GM23248 (cell line): ENCODE measurements at places on chromosomes 2 and 18. TPM values are rescaled to one million over a fixed set of nuclear protein-coding genes. Genes with fewer than 3 reads are reported as not detected.
A peak's percentile ranks its signal among the peaks of the same experiment; 100 is the strongest.

The CFAP65 gene
- not detected in 2 replicates for total RNA-seq

GRCh38 chr2:17717666-17718065 is 35.9 kb downstream of the SMC6 start:
- no peak for DNase-seq

The NOP58 gene
- 49.3 and 101 TPM in 2 replicates for total RNA-seq

- no peak for DNase-seq
Measured at GRCh38 chr2:239266779-239267287, 134.0 kb downstream of the HDAC4 start.

DNA sequence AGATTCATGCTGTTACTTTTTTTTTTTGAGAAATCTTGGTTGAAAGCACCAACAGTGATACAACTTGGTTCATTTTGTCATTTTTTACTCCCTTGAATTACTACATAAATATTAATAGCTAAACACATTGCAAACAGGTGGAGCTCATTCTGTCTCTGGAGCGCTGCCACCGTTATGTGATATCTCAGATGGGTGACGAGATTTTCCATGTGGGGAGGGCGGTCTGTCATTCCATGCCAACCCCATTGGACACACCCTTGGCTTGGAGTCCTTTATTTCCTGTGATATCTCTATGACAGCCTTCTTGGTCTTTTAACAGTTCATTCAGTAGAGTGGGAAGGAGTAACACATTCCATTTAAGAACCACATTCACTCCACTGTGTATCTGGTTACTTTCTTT is 794.8 kb downstream of the SATB2 start:
- DNase-seq, result peak; percentile 11

DNA sequence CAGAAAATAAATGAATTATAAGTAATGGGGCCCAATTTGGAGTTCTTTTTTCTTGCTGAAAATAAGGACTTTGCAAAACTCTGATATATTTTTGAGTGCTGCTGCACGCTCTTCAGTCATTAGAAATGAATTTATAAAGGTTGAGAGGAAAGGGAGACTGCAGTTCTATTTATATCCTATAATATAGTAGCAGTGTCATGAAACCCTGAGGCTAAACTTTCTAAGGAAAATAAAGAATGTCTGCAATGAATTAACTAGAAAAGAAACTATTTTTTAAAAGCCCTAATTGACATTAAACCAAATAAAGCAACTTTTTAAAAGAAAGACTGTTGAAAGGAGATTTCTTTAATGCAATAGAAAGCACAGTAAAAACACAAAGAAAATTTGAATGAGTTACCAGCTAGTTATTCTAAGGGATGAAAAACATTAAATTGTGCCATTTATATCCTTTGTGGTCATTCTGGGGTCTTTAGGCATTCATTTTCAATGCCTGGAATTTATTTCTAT is 1072.8 kb upstream of the TMEFF2 start:
- DNase-seq, result no peak

The UPP2 gene
- total RNA-seq, result not detected in 2 replicates

DNA sequence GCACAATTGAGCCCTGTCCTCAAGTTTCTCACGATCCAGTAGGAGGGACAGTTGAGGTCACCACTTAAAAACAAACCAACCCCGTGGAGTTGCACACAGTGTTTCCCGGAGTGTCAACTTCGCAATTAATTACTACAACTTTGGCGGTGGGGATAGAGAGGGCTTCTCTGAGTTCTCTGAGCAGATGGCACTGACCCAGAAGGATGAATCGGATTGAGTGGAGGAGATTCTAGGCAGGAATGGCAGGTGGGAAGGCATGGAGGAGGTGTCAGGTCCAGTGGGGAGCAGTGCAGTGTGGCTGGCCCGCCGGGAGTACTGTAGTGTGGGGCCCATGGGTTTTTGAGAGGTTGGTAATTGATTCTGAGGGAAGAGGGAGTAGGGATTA is 12.0 kb downstream of the SIX3 start:
- no peak for DNase-seq

DNA sequence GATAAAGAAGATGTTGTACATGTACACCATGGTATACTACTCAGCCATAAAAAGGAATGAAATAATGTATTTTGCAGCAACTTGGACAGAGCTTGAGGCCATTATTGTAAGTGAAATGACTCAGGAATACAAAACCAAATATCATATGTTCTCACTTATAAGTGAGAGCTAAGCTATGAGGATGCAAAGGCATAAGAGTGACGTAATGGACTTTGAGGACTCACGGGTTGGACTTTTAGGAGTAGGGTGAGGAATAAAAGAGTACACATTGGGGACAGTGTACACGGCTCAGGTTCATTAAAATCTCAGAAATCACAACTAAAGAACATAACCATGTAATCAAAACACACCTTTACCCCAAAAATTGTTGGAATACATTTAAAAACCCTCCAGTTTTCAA is 206.4 kb downstream of the RIT2 start:
- no peak for DNase-seq

The FABP1 gene
- total RNA-seq, result not detected in 2 replicates

GRCh38 chr18:2961821-2962220 is 51.1 kb downstream of the LPIN2 start:
- peak; percentile 57 for DNase-seq

- DNase-seq, result peak; percentile 26
Measured at GRCh38 chr2:24429197-24430074, 61.6 kb upstream of the NCOA1 start.

GRCh38 chr2:96730212-96730611 is 9.7 kb downstream of the LMAN2L start:
- DNase-seq, result peak; percentile 77

DNA sequence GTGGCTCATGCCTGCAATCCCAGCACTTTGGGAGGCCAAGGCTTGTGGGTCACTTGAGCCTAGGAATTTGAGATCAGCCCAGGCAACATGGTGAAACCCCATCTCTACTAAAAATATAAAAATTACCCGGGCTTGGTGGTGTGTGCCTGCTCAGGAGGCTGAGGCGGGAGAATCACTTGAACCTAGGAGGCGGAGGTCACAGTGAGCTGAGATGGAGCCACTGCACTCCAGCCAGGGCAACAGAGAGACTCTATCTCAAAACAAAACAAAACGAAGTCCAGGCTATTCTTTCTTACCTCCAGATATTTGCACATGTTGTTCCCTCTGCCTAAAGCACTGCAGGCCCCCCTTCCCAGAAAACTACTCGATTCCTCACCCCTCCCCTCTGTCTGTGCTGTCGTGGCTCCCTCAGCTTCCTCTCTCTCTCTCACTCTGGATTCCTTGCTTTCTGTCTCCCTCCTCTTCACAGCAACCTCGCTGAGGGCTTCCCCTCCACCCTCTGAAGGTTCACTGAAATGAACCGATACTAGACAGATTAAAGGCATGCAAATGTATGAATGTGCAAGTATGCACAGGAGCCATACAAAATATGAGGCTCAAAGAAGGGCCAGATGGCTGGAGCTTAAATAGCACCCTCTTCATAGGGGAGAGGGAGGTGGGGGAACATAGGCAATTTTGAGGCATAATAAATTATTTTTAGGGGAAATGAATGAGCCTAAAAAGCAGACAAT is 18.5 kb downstream of the TMEM177 start:
- no peak for DNase-seq

GRCh38 chr18:50161597-50162205 is 33.2 kb downstream of the MYO5B start:
- DNase-seq, result no peak

The LYG1 gene
- not detected in 2 replicates for total RNA-seq
